ENCODE measurements at places on chromosomes 6 and 20. TPM values are rescaled to one million over a fixed set of nuclear protein-coding genes. Genes with fewer than 3 reads are reported as not detected.

DNA sequence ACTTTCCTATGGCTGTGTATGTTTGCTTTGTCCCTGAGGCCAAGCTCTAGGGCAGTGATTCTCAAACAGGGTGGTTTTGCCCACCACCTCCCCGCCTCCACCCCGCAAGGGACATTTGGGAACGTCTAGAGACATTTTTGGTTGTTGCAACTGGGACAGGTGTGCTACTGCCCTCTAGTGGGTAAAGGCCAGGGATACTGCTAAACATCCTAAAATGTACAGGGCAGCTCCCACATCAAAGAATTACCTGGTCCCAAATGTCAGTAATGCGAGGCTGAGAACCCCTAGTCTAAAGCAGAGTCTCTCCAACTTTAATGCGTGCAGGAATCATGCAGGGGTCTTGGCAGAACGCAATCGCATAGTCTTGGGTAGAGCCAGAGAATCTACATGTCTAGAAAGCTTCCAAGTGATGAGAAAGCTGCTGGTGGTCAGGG lies 5.1 kb downstream of the KCNS1 start:
- DNase-seq = no peak

- no peak for DNase-seq
These were observed 31.9 kb downstream of the HIVEP2 start for GRCh38 chr6:142913036-142913510.

GRCh38 chr6:152094992-152095592 lies 287.6 kb downstream of the ESR1 start:
- peak; percentile 70 for DNase-seq

Gene ADGRF5
- 48.0 TPM for total RNA-seq

Gene FBXO5
- total RNA-seq = 2.4 TPM

Gene EIF6
- total RNA-seq = 36.5 TPM

DNA sequence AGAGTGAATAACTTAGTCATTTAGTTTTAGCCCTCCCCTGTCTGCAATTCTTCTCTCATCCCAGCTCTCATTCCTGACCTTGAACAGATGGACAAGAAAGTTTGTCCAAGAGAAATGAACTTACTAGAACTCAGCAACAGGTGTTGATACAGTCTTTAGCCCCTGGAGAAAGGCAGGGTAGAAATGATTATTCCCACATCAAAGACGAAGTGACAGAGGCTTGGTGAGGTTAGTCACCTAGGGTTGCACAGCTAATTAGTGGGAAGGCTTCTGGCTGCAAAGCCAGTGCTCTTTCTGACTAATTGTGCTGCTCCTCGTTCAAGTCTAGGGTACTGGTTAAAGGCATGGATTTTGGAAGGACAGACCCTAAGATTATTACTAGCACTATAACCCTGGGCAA lies 4.5 kb downstream of the ZDHHC14 start:
- DNase-seq = no peak

- no peak for DNase-seq
These were observed 73.8 kb downstream of the EDN3 start for GRCh38 chr20:59374261-59374660.

DNA sequence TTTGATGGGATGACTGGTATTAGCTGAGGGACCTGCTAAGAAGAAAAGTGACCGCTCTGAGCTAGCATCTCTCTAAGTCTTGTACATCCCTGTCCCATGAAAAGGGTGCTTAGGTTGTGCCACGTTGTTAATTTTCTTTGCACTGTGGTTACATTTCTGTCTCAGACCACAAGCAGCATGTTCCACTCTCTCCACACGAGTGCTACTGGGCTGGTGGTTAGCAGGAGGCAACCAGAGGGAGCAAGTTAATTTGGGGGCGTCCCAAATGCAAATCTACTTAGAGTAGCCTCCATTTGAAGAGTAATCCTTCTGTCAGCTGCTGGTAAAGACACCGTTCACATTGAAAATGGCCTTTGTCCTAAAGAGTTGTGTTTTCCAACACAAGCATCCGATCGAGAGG lies 3.4 kb upstream of the SCML4 start:
- no peak for DNase-seq

- no peak for DNase-seq
These were observed 3.9 kb downstream of the SDC4 start for GRCh38 chr20:45344168-45344860.

Gene PBOV1
- not detected for total RNA-seq

DNA sequence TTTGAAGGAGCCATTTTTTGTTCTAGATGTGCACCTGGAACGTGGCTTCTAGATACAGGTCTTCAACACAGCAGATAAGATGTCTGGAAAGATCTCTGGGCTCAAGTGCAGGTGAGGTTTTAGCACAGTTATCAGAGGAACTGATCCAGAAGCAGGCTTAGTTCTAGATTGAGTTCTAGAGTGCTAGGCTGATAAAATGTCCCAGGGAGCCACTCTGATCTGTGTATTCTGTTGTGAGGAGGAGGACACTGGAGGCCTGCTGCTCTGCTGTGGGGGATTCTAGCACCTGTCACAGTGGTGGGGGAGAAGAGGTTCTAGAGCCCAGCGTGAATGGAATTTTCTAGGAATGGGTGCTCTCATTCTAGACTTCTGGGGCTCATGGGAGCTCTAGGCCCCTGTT lies 12.0 kb upstream of the CCM2L start:
- no peak for DNase-seq

DNA sequence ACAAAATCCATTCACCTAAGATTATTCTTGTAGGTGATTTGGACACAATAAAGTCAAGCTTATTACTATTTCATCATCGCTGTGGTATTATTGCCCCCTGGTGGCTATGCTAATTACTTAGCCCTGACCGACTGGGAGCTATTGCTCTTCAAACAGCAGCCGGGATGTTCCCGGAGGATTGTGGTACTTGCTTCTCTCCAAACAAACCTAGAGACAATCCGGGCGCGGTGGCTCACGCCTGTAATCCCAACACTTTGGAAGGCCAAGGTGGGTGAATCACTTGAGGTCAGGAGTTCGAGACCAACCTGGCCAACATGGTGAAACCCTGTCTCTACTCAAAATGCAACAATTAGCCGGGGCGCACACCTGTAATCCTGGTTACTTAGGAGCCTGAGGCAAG lies 15.4 kb upstream of the STMND1 start:
- peak; percentile 56 for DNase-seq

GRCh38 chr6:127178746-127179145 lies 60.3 kb downstream of the RSPO3 start:
- DNase-seq = no peak

DNA sequence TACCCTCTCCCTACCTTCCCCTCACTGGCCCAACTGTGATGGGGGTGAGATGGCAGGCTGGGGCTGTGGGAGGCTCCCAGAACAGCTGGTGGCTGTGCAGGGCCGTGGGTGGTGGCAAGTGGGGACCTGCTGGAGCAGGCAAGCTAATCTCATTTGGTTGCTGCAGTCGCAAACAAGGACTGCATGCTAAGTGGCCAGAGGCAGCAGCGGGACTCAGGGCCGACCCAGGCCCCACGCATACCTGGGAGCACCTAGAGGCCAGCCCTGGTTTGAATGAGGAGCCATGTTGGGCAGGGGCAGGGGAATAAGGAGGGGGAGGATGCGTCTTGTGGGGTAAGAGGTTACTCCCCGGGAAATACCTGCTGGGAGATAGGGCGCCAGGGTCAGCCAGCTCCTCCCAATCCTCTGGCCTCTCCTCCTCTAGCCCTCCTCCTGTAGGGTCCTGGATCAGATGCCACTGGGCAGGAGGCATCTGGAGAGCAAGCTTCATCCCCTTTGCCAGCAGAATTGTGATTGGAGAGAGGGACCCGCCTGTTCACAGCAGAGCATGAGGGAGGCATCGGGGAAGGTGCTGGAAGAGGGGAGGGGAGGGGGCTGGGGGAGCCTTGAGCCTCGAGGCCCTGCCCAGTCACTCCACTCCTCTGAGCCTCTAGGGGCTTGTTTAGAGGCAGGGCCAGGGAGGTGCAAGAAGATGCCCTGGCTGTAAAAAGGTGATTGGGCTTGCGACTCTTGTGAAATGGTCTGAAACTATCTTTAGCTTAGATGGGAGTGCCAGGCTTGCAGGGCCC lies 24.3 kb upstream of the CDH22 start:
- no peak for DNase-seq

Gene SCUBE3
- total RNA-seq = 10.3 TPM

- peak; percentile 50 for DNase-seq
These were observed 1407.6 kb downstream of the EPHA7 start for GRCh38 chr6:92011681-92012245.

Gene SLC22A3
- total RNA-seq = 1.8 TPM

GRCh38 chr6:159305159-159305558 lies 136.0 kb downstream of the FNDC1 start:
- no peak for DNase-seq

GRCh38 chr20:45340236-45340847 lies 7.9 kb downstream of the SDC4 start:
- no peak for DNase-seq

GRCh38 chr20:6575912-6576401 lies 191.5 kb upstream of the BMP2 start:
- DNase-seq = no peak

DNA sequence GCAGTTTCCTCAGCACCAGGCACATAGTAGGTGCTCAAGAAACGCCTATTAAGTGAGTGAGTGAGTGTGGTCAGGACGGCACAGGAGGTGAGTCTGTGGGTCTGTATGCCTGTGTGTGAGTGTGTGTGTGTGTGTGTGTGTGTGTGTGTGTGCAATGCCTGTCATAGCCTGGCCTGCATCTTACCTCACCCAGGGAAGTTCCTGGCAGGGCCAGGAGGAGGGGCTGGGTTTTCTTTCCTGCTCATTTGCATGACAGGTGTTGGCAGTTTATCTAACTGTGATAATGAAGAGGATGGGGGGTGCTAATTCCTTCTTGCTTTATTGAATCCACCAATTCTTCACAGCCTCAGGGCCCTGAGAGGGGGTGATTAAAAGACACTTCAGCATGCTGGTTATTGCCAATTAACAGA lies 146.7 kb upstream of the MLN start:
- no peak for DNase-seq

GRCh38 chr20:21203088-21203656 lies 77.3 kb downstream of the KIZ start:
- no peak for DNase-seq

Gene RNF144B
- total RNA-seq = 18.2 TPM

Gene SEC63
- total RNA-seq = 52.9 TPM

GRCh38 chr6:3867641-3868502 lies 18.7 kb downstream of the FAM50B start:
- DNase-seq = no peak

- DNase-seq = no peak
These were observed 72.2 kb downstream of the RIN2 start for GRCh38 chr20:19830211-19830785.

DNA sequence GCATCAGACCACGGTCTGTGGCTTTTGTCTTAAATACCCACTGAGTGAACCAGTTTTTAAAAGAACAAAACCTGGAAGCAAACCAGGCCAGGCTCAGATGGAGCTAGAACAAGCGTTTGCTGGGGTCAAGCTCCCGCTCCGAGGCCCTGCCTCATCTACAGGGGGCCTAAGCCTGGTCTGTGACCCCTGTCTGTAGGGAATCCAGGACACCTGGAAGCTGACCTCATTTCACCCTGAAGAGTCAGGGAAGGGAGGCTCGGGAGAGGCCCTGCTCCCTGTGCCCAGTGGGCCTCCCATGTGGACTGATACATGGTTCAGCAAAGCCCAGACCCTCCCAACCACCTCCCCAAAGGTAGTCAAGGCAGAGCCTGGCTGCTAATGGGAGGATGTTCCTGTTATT lies 26.8 kb upstream of the DLGAP4 start:
- DNase-seq = no peak

DNA sequence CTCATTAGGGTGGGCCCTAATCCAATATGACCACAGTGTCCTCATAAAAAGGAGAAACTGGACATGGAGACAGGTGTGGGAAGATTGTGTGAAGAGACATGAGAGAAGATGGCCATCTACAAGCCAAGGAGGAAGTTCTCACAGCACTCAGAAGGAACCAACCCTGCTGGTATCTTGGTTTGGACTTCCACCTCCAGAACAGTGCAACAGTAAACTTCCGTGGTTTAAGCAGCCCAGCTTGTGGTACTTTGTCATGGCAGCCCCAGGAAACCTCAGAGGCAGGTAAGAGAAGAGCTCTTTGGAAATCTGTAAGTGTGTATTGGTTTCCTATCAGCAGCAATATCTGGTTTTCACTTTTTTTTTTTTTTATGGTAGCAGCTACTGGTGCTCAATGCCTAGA lies 16.5 kb upstream of the CNKSR3 start:
- no peak for DNase-seq

Gene CFAP61
- total RNA-seq = 27.4 TPM

- no peak for DNase-seq
These were observed 14.9 kb upstream of the DDO start for GRCh38 chr6:110430236-110430635.

GRCh38 chr20:35363190-35363589 lies 48.6 kb downstream of the UQCC1 start:
- no peak for DNase-seq

Gene BPIFB4
- not detected for total RNA-seq

DNA sequence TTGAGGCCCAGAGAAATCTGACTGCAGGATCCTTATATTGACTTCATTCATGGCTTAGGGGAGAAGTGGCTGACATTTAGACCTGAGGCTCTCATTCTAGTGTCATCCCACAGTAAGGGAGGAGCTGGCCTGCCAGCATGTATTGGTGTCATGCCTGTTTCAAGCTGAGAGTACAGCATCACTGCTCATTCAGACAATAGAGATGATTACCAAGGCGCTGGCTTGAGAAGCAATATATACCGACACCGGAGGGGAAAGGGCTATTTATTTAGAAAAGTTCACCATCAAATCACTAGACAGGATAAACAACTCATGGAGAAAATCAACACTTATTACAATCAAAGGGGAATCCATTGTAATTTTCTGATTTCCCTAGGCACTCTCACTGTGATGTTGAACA lies 84.4 kb upstream of the HDAC2 start:
- DNase-seq = no peak
